ENCODE measurements at places on chromosomes 2 and 18. TPM values are rescaled to one million over a fixed set of nuclear protein-coding genes. Genes with fewer than 3 reads are reported as not detected.

DNA sequence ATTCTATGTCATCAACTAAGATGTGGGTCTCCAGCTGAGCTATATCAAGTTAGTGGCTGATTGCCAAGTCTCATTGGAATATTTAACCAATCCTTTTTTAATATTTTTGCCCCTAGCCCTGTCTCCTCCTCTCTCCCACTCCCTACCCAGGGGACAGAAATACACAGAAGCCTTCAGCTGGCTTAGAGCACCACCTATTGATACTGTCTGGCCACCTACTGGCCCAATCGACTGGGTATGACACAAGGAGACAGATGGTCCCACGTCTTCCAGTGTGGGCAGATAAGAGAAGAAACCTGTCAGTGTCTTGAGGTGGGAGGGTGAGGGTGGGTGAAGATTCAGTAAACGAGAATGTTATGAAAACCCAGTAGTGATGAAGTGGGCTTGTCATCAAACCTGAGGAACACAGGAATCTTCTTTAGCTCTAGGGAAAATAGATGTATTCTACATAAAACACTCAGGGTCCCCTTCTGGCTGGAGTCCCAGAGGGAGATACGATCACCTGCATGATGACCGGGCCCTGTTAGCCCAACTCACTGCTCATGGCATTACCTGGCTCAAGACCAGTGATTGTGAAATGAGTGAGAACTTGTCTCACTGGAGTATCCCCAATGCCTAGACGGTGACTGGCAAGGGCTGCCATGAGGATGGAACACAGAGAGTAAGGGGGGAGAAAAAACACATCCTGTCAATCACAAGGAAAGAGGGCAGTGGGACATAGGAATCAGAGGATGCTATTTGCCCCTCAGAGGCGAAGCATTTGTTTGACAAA, 26.7 kb downstream of the POLR1A start:
- H3K27ac ChIP-seq = no peak overlapping the region
- no peak for DNase-seq
- H3K27me3 ChIP-seq = no peaks in the 10 kb centered on the region
- H3K4me3 ChIP-seq = no peak overlapping the region
- no peaks in the 10 kb centered on the region for H3K4me1 ChIP-seq
- H3K36me3 ChIP-seq = peaks cover 50% of the 10 kb centered on the region

GRCh38 chr2:214192711-214193110, 218.1 kb upstream of the VWC2L start:
- H3K27ac ChIP-seq = no peak overlapping the region
- H3K4me3 ChIP-seq = no peak overlapping the region
- no peak for DNase-seq

DNA sequence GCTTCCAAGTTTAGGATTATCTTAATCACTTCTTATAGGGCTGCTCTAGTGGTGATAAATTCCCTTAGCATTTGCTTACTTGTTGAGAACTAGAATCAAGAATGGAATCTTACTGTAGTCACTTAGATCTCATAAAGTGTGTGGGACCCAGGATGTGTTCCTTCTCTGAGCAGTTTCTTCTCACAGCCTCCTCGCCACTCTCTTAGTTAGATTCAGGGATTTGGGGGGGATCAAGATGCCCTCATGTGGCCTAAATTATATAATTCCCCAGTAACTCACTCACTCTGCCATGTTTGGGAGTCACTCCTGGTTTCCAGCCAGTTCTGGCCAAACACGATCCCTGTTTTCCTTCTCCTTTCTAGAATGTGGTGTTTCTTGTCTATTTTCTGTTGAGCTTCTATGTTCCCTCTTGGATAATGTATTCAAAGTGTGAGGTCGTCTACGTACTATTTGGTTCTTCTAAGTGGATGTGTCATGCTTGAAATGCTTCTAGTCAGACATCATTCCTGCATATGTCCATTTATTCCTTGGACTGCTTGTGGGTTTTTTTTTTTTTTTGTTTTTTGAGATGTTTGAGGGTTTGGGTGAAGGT, 414.9 kb upstream of the SYT4 start:
- H3K4me3 ChIP-seq = no peak overlapping the region
- H3K27me3 ChIP-seq = no peaks in the 10 kb centered on the region
- no peaks in the 10 kb centered on the region for H3K4me1 ChIP-seq
- H3K27ac ChIP-seq = no peak overlapping the region

- no peaks in the 10 kb centered on the region for H3K36me3 ChIP-seq
- H3K4me1 ChIP-seq = no peaks in the 10 kb centered on the region
- H3K4me3 ChIP-seq = no peak overlapping the region
Measured at GRCh38 chr2:122148128-122148767, 392.8 kb downstream of the TSN start.

DNA sequence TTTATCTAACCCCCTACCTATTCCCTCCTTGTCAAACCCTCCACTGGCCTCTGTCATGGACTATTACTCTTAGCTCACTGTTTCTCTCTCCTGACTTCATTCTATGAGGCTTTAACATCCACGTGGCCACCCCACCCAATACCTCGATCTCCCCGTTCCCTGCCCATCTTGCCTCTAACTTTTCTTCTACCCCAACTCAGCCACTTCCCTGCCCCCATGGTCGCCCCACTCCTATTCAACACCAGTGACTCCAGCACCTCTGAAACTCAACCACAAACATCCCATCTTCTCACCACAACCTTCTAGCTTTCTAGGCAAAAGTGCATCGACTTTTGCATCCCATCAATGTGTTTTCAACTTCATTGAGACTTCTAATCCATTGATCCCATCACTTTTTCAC, 94.2 kb upstream of the EPAS1 start:
- no peaks in the 10 kb centered on the region for H3K4me1 ChIP-seq
- H3K27me3 ChIP-seq = no peaks in the 10 kb centered on the region
- no peak for DNase-seq
- no peak overlapping the region for H3K4me3 ChIP-seq
- no peaks in the 10 kb centered on the region for H3K36me3 ChIP-seq

Gene C1QL2
- not detected for total RNA-seq

Gene ARHGEF33
- 0.30 TPM for total RNA-seq

Gene RFTN2
- not detected for total RNA-seq

Gene MC2R
- not detected for total RNA-seq

Gene RNU2-63P
- total RNA-seq = 7.4 TPM

Gene GPR45
- 0.30 TPM for total RNA-seq

- no peak overlapping the region for H3K4me3 ChIP-seq
- no peak for DNase-seq
- no peaks in the 10 kb centered on the region for H3K4me1 ChIP-seq
- H3K27me3 ChIP-seq = no peaks in the 10 kb centered on the region
- H3K27ac ChIP-seq = no peak overlapping the region
Measured at GRCh38 chr2:11903085-11903606, 156.7 kb downstream of the LPIN1 start.

Gene EMX1
- total RNA-seq = 3.1 TPM

- no peaks in the 10 kb centered on the region for H3K36me3 ChIP-seq
- DNase-seq = no peak
- peaks cover 7% of the 10 kb centered on the region for H3K27me3 ChIP-seq
Measured at GRCh38 chr2:7116511-7116910, 199.3 kb downstream of the RNF144A start.

DNA sequence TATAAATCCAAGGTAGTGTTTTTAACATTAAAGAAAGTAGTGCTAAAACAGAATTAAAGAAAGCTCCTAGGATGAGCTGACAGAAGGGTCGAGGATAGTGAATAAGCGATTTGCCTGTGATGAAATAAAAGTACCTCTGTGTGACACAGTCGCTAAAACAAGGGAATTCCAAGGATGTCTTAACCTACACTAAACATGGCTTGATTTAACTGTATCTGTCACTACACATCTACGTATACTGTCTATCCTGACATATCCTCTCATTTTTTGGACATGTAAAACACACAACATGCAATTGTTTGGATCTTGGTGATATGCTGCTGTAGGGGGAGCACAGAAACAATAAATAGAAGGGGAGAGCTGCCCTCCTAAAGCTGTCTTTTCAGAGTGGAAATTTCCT, 580.8 kb upstream of the SLC8A1 start:
- H3K4me1 ChIP-seq = no peaks in the 10 kb centered on the region
- H3K27me3 ChIP-seq = no peaks in the 10 kb centered on the region
- H3K4me3 ChIP-seq = no peak overlapping the region
- H3K36me3 ChIP-seq = no peaks in the 10 kb centered on the region
- DNase-seq = no peak

Gene SNTG2
- not detected for total RNA-seq

Gene EHD3
- total RNA-seq = not detected

GRCh38 chr2:85394261-85394681, 15.9 kb downstream of the CAPG start:
- H3K27ac ChIP-seq = no peak overlapping the region
- H3K4me3 ChIP-seq = no peak overlapping the region
- H3K4me1 ChIP-seq = peaks cover 6% of the 10 kb centered on the region

Gene SCG2
- 19.8 TPM for total RNA-seq

- no peaks in the 10 kb centered on the region for H3K4me1 ChIP-seq
- no peaks in the 10 kb centered on the region for H3K27me3 ChIP-seq
- no peaks in the 10 kb centered on the region for H3K36me3 ChIP-seq
- no peak overlapping the region for H3K27ac ChIP-seq
Measured at GRCh38 chr18:4058179-4058578, 396.9 kb downstream of the DLGAP1 start.

DNA sequence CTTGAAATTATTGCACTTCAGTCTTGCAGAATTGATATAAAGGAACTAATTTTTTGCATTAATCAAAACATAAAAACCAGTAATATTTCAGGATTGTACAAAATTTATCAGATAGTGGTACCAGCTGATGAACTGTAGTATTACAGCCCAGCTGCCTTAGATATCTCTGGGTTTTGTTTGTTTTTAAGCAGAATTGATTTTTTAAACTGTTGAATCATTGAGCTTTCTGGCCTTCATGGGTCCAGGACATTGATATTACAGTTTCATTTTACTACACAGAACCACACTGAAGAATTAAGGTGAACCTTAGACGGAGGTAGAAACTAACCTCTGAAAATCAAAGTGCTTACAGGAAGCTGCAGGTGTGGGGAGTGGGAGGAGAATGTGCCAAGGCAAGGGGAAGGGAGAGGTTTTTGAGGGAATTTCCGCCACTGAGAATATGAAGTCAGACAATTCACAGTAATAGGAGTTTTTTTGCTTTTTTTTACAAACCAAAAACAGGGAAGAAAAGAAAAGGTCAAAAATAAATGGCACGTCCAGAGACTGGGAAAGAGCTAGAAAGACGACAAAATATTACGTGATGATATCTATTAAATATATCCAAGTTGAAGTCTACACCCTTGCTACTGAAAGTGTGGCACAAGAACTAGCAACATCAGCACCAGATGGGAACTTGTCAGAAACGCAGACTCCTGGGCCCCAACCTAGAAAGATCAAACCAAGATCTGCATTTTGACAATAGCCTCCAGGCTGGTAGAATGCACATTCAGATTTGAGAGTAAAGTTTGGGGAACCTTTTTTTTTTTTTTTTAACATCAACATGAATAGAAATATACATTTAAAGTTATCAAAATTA, 40.8 kb upstream of the SPAG16 start:
- no peak for DNase-seq
- H3K36me3 ChIP-seq = no peaks in the 10 kb centered on the region
- H3K4me1 ChIP-seq = peaks cover 10% of the 10 kb centered on the region
- no peaks in the 10 kb centered on the region for H3K27me3 ChIP-seq

Gene CMPK2
- total RNA-seq = 1.5 TPM

GRCh38 chr2:27356056-27356381, 545 bp downstream of the GTF3C2 start:
- no peak for DNase-seq
- H3K4me1 ChIP-seq = peaks cover 12% of the 10 kb centered on the region
- peak overlapping the region; percentile 98 for H3K27ac ChIP-seq
- H3K36me3 ChIP-seq = no peaks in the 10 kb centered on the region

Gene PCBP1
- 256 TPM for total RNA-seq

Gene UGGT1
- total RNA-seq = 51.8 TPM

GRCh38 chr2:208039376-208040110, 14.2 kb upstream of the PLEKHM3 start:
- no peaks in the 10 kb centered on the region for H3K4me1 ChIP-seq
- no peaks in the 10 kb centered on the region for H3K36me3 ChIP-seq
- DNase-seq = no peak

DNA sequence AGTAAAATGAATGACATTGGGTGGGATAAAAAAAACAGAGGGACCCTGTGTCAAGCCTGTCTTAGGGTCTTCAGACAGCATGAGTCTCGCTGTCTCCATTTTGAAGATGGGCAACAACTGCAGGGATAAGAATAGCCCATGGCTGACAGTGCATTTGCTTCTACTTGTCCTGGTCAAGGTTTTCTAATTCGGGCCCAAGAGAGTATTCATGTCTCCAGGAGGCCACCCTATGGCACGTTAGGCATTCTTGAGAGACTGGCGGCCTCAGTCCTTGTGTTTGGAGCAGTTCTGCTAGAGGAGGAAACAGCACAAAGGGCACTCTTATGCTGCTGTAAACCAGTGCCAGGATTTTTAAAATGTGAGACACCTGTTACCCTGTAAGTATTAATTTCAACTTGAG, 9.5 kb upstream of the MYL1 start:
- no peak overlapping the region for H3K4me3 ChIP-seq
- H3K27me3 ChIP-seq = no peaks in the 10 kb centered on the region
- no peak for DNase-seq
- H3K27ac ChIP-seq = no peak overlapping the region
- H3K4me1 ChIP-seq = no peaks in the 10 kb centered on the region

DNA sequence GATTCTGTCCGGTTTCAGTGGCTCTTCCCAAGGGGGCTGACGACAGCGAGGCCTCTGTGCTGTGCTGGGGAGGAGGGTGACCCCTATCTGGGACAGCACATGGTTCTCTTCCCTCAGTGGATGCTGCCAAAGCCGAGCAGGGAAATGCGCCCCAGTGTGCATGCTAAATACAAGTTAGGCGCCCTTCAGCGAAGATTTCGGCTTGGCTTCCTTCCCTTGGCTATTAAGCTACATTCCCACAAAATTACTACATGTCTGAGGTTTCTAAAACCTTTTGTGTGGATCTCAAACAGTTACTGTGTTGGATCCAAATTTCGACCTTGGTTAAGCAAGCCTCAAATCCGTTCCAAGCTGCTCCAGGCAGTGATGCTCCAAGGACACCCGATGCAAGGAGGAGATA, 440.3 kb downstream of the NRXN1 start:
- H3K27me3 ChIP-seq = no peaks in the 10 kb centered on the region
- H3K36me3 ChIP-seq = no peaks in the 10 kb centered on the region
- H3K27ac ChIP-seq = no peak overlapping the region
- H3K4me3 ChIP-seq = no peak overlapping the region
- H3K4me1 ChIP-seq = no peaks in the 10 kb centered on the region

Gene BOK
- 41.5 TPM for total RNA-seq

DNA sequence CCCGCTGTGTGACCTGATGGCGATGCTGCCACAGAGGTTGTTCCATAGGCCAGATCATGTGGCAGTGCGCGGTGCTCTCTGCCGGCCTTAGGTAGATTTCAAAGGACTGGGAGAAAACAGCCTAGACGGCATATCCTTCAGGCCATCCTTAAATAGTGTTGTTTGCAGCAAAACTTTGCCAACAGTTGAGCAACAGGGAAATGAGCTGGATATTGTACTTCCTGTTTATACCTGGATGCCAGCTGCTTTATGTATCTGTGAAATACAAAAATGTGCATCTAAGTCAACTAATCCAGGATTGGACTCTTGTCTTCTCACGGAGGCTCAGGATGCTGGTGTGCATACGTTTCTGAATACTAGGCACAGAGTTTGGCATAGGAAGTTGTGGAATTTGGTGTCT, 107.1 kb downstream of the EML6 start:
- DNase-seq = no peak
- no peaks in the 10 kb centered on the region for H3K4me1 ChIP-seq
- no peaks in the 10 kb centered on the region for H3K27me3 ChIP-seq
- H3K27ac ChIP-seq = no peak overlapping the region
- no peak overlapping the region for H3K4me3 ChIP-seq

Gene DNMT3A
- 14.3 TPM for total RNA-seq

Gene PCARE
- total RNA-seq = not detected

Data from HCT116 (cell line).